ENCODE measurements at places on chromosomes 4 and X. TPM values are rescaled to one million over a fixed set of nuclear protein-coding genes. Genes with fewer than 3 reads are reported as not detected.

- H3K27me3 ChIP-seq = no peaks in the 10 kb centered on the region
- no peak overlapping the region for H3K4me3 ChIP-seq
- no peaks in the 10 kb centered on the region for H3K4me1 ChIP-seq
- no peak overlapping the region for H3K27ac ChIP-seq
- DNase-seq = no peak
Measured at GRCh38 chr4:126888968-126889367, 743.8 kb upstream of the INTU start.

DNA sequence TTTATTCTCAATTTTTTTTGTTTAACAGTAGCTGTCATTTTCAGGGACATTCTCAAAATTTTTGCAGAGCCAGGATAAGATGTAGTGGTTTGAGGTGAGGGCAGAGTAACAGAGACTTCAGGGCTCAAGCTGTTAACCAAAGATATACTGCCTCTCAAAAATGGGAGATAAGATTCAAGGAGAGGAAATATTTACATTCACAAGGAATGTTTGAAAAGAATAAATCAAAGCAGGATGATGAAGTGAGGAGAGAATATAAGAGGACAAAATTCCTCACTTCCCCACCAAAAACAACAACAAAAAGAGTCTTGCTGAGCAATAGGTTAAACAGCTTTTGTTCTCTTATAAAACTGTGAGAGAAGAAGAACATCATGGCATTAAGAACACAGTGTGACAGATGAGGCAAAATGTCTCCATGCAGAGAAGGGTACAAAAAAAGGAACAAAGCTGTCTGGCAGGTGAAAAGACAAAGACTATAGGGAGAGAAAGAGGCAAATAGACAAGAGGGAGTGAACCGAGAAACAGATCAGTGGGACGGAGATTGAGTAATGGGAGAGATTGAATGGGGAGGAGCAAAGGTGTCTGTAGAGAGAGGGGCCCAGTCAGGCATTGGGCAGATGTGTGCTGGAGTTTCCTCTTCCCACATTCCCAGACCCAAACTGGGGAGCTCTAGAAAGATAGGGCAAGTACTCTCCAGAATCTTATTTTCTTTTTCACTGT lies 106.1 kb upstream of the TMEM150C start:
- H3K4me3 ChIP-seq = no peak overlapping the region
- no peak overlapping the region for H3K27ac ChIP-seq
- no peak for DNase-seq
- H3K4me1 ChIP-seq = no peaks in the 10 kb centered on the region

- no peak overlapping the region for H3K4me3 ChIP-seq
- H3K27ac ChIP-seq = no peak overlapping the region
- H3K36me3 ChIP-seq = no peaks in the 10 kb centered on the region
Measured at GRCh38 chr4:24141836-24142235, 252.0 kb upstream of the PPARGC1A start.

The BBS12 gene
- total RNA-seq = 1.6 TPM

The MAGEA11 gene
- total RNA-seq = not detected
